ENCODE measurements at places on chromosomes 4 and X. TPM values are rescaled to one million over a fixed set of nuclear protein-coding genes. Genes with fewer than 3 reads are reported as not detected.

Gene HTR2C
- 0.14 TPM for total RNA-seq

Gene RHOH
- 2.9 TPM for total RNA-seq

DNA sequence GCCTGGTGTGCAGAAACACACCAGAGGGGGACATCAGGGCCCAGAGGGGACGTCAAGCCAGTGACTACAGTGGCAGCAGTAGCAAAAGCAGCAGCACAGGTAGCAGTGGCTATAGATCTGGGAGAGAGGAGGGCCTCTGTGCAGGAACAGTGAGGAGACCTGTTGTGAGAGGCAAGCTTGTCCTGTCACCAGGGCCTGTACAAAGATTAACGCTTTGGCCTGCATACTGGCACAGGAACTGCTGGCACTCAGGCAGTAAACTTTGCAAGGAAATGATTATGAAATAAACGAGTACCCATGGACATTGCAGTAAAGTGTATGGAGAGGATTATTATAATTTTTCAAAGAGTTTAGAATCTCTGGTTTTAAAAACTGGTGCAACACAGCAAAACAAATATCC, 5.5 kb upstream of the PHF8 start:
- no peak for DNase-seq

Gene ATP8A1
- total RNA-seq = 21.1 TPM

Gene EXOC1L
- total RNA-seq = not detected

Gene EDA
- 59.0 TPM for total RNA-seq

DNA sequence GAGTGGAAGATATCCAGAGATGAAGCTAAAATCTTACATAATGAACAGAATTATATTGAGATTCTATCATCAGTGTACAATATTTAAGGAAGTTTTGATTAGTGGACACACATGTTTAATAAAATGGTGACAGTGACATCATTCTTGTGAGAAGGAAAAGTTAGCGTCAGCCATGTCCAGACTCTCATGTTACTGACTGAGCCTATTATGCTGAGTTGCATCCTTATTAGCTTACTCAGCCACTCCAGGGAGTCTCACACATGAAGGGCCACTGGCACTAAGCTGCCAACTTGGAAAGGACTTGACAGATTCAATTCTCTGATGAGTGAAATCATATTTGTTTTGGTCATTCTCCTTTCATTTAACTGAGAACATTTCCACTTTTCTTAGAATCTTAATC, 170.6 kb downstream of the BANK1 start:
- no peak for DNase-seq

GRCh38 chrX:78979789-78980464, 34.7 kb downstream of the P2RY10 start:
- no peak for DNase-seq

DNA sequence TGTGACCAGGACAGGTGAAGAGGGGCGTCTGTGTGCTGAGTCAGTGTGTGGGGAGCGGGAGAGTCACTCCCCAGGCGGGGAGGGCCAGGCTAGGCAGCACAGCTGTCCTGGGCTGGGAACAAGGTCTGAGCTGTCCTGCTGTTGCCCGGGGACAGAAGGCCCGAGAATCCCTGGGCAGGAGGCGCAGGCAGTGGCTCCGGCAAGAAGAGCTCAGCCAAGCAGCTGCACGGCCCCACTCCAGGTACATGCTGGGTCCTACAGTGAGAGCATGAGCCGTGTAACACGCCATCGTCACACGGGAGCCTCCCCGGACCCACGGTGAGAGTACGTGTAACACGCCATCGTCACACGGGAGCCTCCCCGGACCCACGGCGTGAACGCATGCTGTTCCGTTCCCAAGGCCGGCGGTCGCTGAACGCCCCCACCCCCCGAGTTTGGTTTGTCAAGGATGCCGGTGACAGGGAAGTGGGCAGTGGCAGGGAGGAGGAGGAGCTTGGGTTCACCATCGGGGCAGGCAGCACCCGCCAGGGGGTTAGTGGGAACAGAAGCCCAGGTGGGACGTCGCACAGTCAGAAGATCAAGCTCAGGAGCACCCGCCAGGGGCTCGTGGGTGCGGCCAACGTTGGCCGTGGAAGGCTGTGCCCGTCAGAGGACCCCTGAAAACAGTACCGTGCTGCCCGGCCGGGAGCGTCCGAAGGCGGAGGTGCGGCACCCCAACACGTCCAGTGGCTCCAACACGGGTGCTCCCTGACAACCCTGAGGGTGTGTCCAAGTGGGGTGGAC, 15.6 kb downstream of the PPP2R3B start:
- DNase-seq = no peak

DNA sequence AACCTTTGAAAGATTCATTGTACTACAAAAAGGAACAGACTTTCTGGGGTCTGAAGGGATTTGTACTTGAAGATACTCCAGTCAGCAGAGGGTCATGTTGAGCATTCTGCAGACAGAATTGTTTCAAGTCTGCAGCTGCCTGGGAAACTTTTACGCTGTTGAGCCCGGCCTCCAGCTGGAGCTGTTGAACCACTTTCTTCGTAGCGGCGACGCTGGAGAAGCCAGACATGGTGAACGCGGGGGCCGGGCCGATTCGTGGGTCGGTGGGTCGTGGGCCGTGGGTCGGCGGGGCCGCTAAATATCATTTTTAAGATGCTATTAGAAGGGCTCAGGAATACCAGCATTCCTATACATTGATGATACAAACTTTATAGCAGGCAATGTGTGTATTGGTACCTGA, 12.0 kb upstream of the RTL9 start:
- peak; percentile 62 for DNase-seq

Gene NCAPG
- 37.5 TPM for total RNA-seq

GRCh38 chr4:188434643-188435042, 295.4 kb downstream of the TRIML1 start:
- no peak for DNase-seq

GRCh38 chrX:55908661-55909212, 191.2 kb downstream of the RRAGB start:
- peak; percentile 69 for DNase-seq

GRCh38 chr4:162707962-162708361, 458.7 kb downstream of the NAF1 start:
- no peak for DNase-seq

All from endodermal cell (in vitro differentiated cells).